ENCODE measurements at places on chromosomes 16 and 17. TPM values are rescaled to one million over a fixed set of nuclear protein-coding genes. Genes with fewer than 3 reads are reported as not detected.

DNA sequence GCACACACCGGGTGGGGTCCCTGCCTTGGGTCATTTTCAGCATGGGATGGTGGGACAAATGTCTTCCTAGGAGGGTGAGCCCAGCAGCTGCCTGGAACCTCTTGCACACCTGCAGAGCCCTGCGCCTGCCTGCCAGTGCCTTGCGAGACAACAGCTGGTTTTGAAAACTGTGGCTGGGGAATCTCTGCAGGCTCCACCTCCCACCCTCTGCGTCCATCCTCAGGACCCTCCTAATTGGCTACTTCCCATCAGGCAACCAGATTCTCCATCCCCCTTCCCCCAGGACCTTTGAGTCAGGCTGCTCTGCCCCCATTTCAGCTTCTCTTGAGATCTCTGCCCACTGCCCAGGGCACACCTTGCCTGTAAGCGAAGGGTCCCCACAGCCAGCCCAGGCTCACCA is 26.6 kb downstream of the PEMT start:
- no peak for DNase-seq

GRCh38 chr16:75402159-75402820 is 31.0 kb downstream of the CFDP1 start:
- DNase-seq, result no peak

DNA sequence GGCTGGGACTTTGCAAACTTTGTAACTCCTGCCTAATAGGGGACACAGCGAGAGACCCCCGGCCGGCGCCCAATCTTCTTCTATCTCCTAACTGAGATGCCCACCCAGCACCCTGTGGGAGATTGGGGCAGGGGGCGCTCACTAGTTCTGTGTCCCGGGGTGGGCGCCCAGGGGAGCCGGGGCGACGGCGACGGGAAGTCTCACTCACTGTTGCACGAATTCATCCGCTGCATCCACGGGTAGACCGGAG is 3.9 kb upstream of the HOXB5 start:
- DNase-seq, result no peak

GRCh38 chr17:67253384-67253783 is 8.4 kb upstream of the HELZ start:
- DNase-seq, result no peak

- DNase-seq, result no peak
These were observed 24.8 kb downstream of the ITPRIPL2 start for GRCh38 chr16:19138601-19139000.

- no peak for DNase-seq
These were observed 390.1 kb downstream of the ZFHX3 start for GRCh38 chr16:72657791-72658190.

GRCh38 chr17:59370593-59371299 is 39.3 kb downstream of the YPEL2 start:
- no peak for DNase-seq

DNA sequence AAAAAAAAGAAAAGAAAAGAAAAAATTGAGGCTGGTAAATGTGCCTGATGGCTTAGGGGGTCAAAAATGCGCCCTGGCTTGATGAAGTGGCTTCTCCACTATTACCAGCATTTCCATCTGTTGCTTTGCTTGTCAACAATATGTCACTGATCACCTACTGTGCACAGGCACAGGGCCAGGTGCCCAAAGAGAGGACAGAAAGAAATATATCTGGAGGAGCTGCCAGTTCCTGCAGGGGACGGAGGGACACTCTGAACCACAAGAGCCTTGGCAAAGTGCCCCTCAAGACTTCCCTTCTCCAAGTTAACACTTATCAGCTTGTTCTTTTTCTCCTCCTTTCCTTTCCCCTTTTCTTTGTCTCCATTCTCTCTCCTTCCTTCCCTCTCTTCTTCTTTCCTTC is 34.7 kb downstream of the GINS3 start:
- DNase-seq, result no peak

DNA sequence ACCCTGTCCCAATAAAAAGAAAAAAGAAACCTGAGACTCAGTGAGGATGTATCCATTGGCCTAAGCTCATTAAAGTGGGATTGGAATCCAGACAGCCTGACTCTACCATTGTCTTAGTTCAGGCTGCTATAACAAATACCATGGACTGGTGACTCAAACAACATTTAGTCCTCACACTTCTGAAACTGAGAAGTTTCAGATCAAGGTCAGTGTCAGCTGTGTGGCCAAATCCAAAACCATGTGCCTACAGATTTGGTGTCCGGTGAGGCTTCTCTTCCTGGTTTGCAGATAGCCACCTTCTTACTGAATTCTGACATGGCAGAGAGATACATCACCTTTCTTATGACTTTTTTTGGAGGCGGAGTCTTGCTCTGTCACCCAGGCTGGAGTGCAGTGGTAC is 53.3 kb upstream of the KDM8 start:
- no peak for DNase-seq

- no peak for DNase-seq
These were observed 11.1 kb downstream of the NACA2 start for GRCh38 chr17:61579961-61580360.

- no peak for DNase-seq
These were observed 899 bp downstream of the ACE start for GRCh38 chr17:63477480-63478440.

- no peak for DNase-seq
These were observed 27.9 kb upstream of the RAI1 start for GRCh38 chr17:17653343-17653742.

KRT20 gene
- total RNA-seq, result 203 TPM

USP32 gene
- 19.9 TPM for total RNA-seq

HBQ1 gene
- total RNA-seq, result not detected

CD300LG gene
- total RNA-seq, result not detected

OR1F1 gene
- total RNA-seq, result not detected

ANKRD40CL gene
- 0.99 TPM for total RNA-seq

DBF4B gene
- total RNA-seq, result 11.4 TPM

YBX2 gene
- total RNA-seq, result 16.3 TPM

SEPTIN1 gene
- not detected for total RNA-seq

SKAP1 gene
- total RNA-seq, result 4.3 TPM

DDX5 gene
- 206 TPM for total RNA-seq
